ENCODE measurements at places on chromosomes 12 and 14.

- no peak for DNase-seq
Observed at GRCh38 chr14:91796617-91797347, 64.9 kb upstream of the CATSPERB start.

DNA sequence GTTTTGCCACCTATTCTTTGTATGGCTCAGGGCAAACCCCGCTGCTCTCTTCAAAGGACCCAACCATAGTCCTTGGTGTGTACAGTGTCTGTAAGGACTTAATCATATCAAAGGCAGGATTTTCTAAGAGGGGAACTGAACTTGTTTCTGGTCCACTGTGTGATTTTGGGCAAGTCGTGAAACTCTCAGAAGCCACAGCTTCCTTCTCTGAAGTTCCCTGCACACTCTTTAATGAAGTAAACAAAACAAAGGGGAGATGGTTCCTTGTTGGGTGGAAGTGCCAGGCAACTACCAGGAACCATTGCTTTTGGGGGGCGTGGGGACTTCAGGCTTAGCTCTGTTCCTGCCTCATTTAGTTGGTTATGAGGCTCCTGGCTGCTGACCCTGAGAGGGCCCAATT, 152.4 kb downstream of the VRK1 start:
- DNase-seq, result no peak

DNA sequence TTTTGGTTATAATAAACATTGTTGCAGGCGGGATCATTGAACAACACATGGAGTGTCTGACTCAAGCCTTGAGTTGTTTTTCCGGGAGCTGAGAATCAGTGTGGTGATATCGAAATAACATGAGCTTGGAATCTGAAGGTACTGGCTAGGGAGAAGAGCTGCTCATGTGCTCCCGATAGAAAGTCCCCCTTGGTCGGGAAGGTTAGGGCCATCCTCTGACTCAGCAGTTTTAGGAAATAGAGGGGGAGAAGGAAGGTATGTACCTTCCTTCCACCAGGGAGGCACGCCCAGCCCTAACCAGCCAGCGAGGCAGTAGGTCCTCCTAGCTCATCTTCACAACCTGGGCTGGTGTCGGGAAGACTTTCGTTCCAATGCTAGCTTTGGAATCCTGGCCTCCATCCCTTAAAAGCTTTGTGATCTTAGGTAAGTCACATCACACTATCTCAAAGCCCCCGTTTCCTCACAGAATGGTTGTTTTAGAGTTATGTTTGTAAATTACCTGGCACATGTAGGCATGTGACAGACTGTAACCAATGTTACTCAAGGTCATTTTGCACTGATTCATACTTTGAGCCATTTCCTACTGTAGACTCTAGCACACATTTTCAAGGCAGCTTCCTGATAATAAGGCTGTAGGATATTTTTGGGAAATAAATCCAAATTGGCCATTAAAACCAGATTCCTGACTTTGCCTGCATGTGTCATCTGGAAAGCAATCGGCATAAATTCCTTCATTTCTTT, 1.9 kb upstream of the RAB35 start:
- DNase-seq, result no peak

DNA sequence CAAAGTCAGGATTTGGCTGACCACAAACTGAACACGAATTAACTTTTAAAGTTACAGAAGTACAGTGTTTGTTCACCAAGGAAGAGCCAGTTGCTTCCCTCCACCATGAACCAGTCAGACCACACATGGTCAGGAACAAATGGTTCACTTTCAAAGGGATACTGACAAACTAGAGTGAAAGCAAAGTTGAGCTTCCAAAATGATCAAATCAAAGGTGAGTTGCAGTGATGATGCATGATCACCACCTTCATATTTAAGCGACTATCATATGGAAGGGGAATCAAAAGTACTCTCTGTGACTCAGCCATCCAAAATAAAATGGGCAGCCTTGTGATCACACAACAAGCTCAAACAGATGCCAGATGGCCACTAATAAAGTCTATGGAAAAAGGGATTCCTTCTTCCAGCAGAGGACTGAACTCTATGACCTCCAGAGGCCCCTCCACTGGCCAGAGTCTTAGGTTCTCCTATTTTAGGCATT, 13.1 kb downstream of the NT5DC3 start:
- no peak for DNase-seq

DNA sequence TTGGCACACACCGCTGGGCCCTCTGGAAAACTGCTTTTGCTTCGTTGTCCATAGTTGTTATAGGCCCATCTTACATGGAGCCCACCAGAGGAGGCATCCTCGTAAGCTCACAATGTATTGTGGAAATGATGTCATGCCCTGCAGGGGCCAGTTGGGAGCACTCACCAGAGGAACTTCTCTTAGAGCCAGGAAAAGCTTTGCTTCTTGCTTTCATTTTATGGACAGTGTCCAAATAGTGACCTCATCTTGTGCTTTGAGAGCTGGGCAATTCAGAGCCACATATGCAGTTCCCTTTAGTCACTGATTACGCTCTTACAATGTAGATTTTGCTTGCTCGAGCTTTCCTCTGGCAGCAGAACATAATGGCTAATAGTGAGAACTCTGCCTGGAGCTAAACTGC, 275.6 kb downstream of the AACS start:
- DNase-seq, result no peak

DNA sequence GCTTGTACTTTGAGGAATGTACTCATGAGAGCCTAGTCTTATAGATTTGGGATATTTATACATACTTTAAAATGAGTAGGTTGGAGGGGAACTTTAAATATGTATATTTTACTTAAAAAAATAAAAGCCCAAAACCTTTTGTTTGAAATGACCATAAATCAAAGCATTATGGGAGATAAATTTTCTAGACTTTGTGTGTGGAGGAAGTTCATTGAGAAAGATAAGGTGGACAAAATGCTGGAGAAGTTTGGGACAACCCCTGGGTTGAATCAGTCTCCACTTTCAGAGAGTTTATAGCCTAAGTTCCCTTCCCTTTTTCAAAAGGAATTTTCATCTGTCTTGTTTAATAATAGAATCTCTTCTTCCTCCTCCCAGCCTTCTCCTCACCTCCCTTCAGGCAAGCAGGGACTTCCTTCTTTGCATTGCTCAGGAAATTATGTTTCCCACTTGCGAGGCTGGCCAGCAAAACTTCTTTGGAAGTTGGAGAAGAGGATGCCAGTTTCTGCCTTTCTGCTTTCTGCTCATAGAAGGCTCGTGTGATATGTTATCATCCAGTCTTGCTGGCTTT, 54.2 kb downstream of the CHST11 start:
- DNase-seq, result no peak

- no peak for DNase-seq
Observed at GRCh38 chr14:94689985-94690400, 77.8 kb downstream of the SERPINA3 start.

GRCh38 chr12:76554405-76555230, 5.0 kb downstream of the OSBPL8 start:
- DNase-seq, result no peak

- no peak for DNase-seq
Observed at GRCh38 chr12:131333136-131333535, 377.8 kb upstream of the SFSWAP start.

DNA sequence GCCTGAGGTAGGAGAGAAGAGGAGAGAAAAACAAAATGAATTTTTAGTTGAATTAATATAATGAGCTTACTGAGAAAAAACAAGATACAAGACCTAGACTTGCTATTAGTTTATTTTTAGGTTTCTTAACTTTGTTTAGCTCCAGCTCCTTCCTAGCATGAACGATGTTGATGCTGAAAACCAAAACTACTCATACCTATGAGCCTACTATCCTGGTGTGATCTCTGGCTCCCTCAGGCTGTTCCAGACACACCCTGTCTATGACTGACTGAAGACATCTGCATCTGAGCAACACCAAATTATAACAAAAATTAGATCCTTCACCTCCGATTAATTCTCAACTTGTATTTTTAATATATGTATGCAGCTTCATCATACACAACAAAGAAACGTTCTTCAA, 190.4 kb downstream of the SLC5A8 start:
- no peak for DNase-seq

DNA sequence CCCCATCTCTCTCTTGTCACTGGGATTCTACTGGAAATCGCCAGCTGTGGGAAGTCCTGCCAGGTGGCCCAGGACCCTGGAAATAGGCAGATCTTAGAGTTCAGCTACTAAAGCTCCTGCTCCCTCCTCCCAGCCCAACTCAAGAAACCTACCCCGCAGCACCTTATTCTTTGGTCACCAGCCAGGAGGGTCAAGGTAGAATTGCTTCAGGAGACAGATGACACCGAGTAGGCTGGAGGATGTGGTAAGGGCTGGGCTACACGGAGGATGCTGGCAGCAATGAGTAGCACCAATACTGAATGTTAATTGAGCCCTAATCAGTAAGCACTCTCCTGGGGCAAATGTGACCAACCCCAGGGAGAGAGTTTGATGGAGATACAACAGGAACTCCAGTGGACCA, 119.7 kb upstream of the VASH1 start:
- DNase-seq, result no peak

GRCh38 chr12:56991319-56992246, 14.8 kb downstream of the ZBTB39 start:
- no peak for DNase-seq

- no peak for DNase-seq
Observed at GRCh38 chr12:105106621-105107020, 910 bp upstream of the WASHC4 start.

GRCh38 chr12:11797317-11797913, 147.9 kb downstream of the ETV6 start:
- no peak for DNase-seq

DNA sequence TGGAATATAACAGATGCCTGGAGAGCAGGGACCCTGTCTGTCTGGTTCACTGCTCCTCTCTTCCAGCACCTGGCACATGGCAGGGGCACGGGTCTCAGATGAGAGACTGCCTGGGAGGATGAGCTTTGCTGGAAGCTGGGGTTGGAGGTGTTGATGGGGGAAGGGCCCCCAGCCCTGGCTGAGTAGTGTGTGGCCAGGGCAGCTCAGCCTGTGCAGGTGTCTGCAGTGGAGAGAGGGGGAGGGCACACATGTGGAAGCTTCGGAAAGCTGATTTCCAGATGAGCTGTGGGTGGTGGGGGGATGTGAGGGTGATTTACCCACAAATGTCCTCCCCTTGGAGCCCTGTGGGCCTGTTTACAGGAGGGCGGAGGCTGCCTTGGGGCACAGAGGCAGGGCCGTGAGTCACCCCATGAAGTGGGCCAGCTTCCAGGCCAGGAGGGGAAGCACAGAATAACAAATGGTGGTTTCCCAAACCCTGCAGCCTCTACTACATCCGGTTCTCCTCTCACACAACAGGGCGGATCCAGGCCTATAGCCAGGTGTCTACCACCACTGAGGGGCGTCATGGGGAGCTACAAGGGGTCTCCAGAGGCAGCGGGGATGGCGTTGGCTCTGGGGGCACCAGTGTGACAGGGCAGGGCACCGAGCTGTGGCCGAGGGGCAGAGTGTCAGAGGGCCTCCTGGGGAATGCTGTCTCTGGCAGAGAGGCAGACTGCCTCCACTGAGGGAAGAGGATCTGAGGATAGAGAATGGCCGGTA, 11.0 kb downstream of the KRT7 start:
- DNase-seq, result peak; percentile 68

GRCh38 chr12:19390051-19390598, 49.2 kb upstream of the AEBP2 start:
- DNase-seq, result no peak

DNA sequence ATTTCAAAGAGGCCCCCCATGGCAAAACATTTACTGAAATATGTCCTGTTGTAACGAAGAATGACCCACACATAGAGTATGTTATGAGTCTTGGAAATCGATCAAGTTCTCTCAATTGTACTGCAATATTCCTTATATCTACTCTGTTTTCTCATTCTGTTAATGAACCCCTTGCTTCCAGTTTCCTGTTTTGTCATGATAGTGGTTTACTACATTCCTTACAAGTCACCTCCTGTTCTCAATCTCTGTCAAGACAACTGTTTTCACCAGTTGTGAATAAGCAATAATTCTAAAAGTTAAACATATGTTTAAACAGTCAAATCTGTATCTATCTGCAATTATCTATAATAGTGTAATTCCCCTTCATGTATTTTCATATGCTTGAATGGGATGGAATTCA, 16.4 kb upstream of the ARID2 start:
- DNase-seq, result no peak

GRCh38 chr12:132185705-132186104, 41.4 kb downstream of the NOC4L start:
- DNase-seq, result peak; percentile 43

DNA sequence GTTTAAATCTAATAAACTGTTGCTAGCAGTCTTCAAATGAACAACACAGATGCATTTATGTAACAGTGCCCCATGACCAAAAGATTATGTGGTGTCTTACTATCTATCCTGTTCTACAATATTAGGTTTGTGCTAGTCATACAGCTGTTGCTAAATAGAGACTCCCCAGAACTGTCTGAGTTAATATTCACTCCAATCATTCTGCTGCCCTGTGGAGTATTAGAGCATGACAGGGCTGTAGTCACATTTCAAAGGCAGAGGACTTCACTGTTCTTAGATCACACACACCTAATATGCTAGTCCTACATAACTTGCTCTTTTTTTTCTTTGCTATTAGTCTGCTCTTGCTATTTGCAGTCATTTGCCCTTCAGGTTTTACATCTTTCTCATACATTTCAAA, 157.6 kb upstream of the MDGA2 start:
- no peak for DNase-seq

DNA sequence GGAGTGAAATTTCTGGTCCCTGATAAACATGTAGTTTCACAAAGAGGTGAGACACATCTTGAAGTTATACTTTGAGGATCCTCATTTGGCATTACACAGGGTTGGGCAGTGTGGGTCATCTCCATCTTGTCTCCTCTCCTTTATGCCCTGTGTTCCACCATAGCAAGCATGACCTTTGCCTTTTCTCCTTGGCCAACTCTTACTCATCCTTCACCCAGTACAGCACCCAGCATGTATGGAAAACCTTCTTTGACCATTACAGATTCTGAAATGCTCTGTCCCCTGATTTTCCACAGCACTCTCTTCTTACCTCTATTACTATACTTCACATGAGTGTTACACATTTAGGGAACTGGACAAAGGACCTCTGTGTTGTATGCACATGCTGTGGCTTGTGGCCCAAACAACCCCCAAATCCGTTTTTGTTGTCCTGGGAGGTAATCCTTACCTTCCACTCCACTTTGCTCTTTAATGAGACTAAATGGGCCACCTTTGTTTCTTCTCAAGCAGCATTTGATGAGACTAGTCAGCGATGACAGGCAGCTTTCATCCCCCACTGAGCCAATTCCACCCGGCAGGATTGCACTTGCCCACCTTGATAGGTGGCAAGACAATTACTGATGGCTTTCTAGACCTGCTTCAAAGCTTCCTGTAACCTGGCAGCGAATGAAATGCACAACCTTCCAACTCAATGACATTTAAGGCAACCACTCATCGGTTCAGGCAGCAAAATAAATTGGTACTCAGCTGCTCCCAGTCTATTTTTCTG, 163.5 kb downstream of the MON2 start:
- DNase-seq, result no peak

GRCh38 chr14:47442211-47442610, 233.2 kb downstream of the MDGA2 start:
- DNase-seq, result no peak

Data from CD4-positive, alpha-beta T cell treated with Interleukin-2 at 100 ng/mL for 4 hours (primary cell).